ENCODE measurements at places on chromosomes 1 and 21. TPM values are rescaled to one million over a fixed set of nuclear protein-coding genes. Genes with fewer than 3 reads are reported as not detected.

The FAM72B gene
- 2.2 TPM for total RNA-seq

The ZMYND12 gene
- not detected for total RNA-seq

DNA sequence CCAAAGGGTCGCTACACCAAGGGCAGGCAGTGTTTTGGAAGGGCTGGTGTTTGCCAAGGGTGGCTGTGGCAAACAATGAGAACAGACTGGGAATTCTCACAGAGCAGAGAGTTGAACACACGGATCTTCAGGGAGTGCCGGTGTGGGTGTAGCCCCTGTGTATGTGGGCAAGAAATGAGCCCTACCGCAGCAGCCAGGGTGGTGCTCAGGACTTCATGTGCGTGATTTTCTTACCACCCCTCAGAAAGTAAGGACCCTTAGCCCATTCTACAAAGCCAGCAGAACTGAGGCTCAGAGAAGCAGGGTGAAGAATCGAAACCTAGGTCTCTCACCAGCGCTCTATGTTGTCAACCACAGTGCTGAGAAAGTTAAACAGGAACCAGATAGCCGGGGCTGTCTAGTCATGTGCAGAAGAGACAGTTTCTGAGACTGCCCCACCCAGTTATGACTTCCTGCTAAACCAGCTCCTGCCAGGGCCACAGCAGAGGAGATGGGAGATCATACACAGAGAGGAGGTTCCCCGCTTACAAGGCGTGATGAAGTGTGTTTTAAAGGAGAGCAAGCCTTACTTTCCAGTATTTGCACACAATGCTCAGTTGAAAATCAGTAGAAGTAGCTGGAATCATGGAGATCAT is 21.9 kb upstream of the MORC3 start:
- no peak overlapping the region for H3K27ac ChIP-seq
- DNase-seq, result no peak
- H3K27me3 ChIP-seq, result no peaks in the 10 kb centered on the region
- peaks cover 8% of the 10 kb centered on the region for H3K4me1 ChIP-seq
- H3K4me3 ChIP-seq, result no peak overlapping the region

DNA sequence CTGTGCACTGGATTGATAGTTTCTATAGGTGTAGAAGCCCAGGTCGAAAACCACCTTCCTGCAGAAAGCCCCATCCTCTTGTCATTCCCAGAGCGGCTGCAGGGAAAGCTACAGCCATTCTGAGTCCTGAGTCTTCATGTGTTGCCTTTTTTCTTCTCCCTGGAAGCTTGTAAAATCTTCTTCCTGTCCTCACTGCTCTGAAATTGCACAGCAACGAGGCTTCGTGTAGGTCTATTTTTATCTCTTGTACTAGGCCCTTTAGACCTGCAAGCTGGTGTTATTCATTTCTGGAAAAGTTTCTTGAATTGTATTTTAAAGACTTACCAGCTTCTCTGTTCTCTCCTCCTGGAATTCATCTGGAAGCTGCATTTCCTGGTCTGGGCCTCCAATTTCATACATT is 44.2 kb upstream of the ETS2 start:
- peaks cover 19% of the 10 kb centered on the region for H3K36me3 ChIP-seq
- no peak for DNase-seq
- H3K4me3 ChIP-seq, result no peak overlapping the region
- peaks cover 6% of the 10 kb centered on the region for H3K27me3 ChIP-seq
- peak overlapping the region; percentile 55 for H3K27ac ChIP-seq

- no peak overlapping the region for H3K27ac ChIP-seq
- DNase-seq, result no peak
- no peaks in the 10 kb centered on the region for H3K4me1 ChIP-seq
- H3K27me3 ChIP-seq, result no peaks in the 10 kb centered on the region
- H3K4me3 ChIP-seq, result no peak overlapping the region
These were observed 100.9 kb upstream of the BRINP3 start for GRCh38 chr1:190578526-190578925.

DNA sequence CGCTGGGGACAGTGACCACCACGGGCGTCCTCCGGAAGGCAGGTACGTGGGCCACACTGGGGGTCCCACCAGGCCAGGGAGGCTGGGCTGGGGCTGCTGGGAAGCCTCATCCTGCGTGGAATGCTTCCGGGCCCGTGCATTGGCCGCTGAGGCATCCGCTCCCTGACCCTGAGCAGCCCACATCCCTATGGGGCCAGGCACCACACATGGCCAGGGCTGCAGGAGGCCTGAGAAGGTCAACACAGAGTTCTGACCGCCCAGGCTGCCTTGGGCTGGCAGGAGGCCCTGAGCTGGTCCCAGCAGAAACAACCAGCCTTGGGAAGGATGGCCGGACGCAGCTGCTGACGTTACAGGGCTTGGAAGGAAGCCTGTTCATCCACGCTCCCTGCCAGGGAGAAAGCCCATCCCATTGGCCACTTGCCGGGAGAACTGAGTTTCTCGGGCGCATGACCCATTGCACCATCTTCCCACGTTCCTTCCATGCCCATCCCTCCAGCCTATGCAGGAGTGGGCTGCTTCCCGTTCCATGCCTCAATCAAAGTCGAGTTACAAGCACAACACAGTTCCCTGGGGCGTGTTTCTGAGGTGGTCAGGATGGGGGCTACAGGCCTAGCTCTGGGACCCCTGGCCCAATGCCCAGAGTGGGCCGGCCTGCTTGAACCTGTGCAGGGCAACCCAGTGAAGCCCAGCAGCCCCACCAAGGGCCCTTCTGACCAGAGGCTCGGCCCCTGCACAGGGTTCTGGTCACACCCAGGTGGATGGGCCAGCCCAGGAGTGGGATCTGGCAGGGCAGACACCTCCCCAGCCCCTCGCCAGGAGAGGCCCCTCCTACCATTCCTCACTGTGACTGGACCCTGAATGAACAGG is 31.7 kb downstream of the TRIM11 start:
- no peaks in the 10 kb centered on the region for H3K36me3 ChIP-seq
- peaks cover 12% of the 10 kb centered on the region for H3K4me1 ChIP-seq
- H3K27ac ChIP-seq, result no peak overlapping the region
- H3K27me3 ChIP-seq, result peaks cover 8% of the 10 kb centered on the region
- peak; percentile 79 for DNase-seq

DNA sequence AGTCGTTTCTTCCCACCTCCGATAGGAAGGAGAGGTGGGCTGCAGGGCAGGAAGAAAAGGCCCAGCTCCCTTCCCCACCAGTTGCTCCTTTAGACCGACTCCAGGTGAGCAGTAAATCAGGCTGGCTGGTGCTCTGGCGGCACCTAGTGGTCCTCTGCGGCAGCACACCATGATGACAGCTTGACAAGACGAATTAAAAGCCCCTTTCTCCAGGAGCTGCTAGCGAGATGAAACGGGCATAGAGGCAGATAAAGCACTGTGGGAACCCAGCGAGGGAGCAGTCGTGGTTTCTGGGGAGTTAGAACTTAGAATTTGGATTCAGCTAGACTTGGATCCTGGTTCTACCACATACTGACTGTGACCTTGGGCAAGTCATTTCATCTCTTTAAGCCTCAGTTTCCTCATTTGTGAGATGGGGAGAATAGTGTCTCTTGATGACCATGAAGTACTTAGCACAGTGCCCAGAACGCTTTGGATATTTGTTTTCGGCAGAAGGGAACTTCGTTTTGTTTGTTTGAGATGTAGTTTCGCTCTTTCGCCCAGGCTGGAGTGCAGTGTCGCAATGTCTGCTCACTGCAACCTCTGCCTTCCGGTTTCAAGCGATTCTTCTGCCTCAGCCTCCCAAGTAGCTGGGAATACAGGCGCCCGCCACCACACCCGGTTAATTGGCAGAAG is 21.8 kb upstream of the COL9A2 start:
- peaks cover 9% of the 10 kb centered on the region for H3K36me3 ChIP-seq
- no peak overlapping the region for H3K27ac ChIP-seq
- peaks cover 7% of the 10 kb centered on the region for H3K4me1 ChIP-seq
- peak overlapping the region; percentile 35 for H3K4me3 ChIP-seq
- H3K27me3 ChIP-seq, result peaks cover 12% of the 10 kb centered on the region

Data from HFFc6 (cell line).